ENCODE measurements at places on chromosomes 4 and X.

DNA sequence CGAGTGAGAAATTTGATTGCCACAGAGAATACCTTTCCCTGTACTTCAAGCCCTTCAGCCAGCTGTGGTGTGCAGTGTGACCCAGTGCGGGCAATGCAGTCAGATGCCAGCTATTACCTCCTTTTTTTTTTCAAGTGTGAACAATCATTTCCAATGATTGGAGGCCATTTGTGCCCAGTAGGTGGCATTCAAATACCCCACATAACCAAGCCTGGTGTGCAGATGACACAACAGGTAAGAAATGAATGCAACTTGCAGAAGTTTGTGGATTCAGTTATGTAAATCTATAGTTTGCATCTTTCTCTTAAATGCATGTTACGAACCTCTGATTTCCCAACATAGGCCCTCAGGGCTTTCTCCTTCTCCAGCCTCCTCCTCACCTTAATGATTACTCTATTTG, 98.0 kb downstream of the CLCN4 start:
- no peak for DNase-seq

GRCh38 chr4:36432586-36432985, 151.2 kb downstream of the DTHD1 start:
- no peak for DNase-seq

DNA sequence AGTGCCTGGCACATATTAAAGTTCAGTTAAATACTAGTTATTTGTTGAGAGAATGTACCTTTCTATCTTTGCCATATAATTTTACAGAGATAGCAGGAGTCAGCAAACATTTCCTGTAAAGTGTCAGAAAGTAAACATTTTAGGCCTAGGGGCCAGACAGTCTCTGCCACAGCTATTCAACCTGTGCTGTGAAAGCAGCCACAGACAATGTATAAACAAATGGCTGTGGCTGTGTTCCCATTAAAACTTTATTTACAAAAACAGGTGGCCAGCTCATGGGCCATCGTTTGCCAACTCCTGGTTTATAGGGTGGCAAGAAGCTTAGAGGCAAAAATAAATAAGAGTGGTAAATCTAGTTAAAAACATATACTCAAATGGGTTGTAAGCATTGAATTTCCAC, 34.0 kb upstream of the BRS3 start:
- DNase-seq, result no peak

DNA sequence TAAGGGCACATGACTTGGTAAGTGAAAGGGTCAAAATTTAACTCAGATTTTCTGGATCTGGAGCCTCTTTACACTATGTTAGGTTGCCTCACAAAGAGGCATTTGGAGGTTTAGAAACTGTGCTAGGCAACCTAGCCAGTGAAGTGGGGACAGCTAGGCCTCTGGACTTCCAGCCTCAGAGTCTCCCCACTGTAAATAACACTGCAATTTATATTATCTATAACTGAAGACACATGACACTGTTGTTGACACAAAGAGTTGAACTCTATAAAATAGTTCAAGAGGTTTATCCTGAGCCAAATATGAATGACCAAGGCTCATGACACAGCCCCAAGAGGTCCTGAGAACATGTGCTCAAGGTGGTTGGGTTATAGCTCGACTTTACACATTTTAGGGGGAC, 74.9 kb upstream of the IQCM start:
- DNase-seq, result no peak

DNA sequence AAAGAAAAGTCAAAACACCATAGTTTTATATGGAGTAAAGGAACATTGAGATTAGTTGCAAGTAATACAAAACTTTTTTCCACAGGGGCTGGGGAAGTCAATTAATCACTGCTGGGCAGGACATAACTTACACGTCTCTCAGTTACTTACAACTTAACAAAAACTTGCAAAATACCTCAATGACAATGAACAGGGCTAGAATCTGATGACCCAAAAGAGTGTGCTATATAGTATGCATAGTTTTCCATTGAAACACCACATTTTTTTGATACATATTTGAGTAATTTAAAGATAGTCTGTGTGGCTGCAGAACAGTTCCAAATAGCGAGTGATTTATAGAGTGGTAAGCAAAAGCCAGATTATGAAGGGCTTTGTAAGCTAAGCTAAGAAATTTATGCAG, 172.3 kb upstream of the TRPC5 start:
- no peak for DNase-seq

- DNase-seq, result peak; percentile 80
Measured at GRCh38 chrX:47619486-47620302, at the start of gene SYN1. Gene SYN1, minus strand, starts transcription at chrX:47619857. Its CDS starts 129 bp downstream, at chrX:47619728.

GRCh38 chr4:59841698-59842097, 1358.4 kb upstream of the ADGRL3 start:
- DNase-seq, result no peak

DNA sequence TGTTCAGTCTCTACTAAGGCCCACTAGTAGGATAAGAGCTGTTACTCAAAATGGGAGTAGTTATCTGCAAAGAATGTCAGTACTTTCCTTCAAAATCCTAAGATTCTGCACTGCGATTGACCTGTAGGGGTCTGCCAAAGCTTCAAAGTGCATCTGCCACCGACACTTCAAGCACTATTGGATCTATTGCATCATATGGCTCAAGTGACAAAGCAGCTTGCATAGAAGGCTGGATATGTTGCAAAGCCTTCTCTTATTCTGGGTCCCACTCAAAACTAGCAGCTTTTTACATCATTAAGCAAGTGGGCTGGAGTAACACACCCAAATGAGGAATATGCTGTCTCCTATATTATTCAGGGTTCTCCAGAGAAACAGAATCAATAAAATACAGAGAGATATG, 115.4 kb upstream of the EMCN start:
- no peak for DNase-seq

GRCh38 chrX:68934421-68934820, 105.6 kb downstream of the EFNB1 start:
- DNase-seq, result no peak

GRCh38 chr4:94508806-94509205, 57.1 kb downstream of the PDLIM5 start:
- no peak for DNase-seq

DNA sequence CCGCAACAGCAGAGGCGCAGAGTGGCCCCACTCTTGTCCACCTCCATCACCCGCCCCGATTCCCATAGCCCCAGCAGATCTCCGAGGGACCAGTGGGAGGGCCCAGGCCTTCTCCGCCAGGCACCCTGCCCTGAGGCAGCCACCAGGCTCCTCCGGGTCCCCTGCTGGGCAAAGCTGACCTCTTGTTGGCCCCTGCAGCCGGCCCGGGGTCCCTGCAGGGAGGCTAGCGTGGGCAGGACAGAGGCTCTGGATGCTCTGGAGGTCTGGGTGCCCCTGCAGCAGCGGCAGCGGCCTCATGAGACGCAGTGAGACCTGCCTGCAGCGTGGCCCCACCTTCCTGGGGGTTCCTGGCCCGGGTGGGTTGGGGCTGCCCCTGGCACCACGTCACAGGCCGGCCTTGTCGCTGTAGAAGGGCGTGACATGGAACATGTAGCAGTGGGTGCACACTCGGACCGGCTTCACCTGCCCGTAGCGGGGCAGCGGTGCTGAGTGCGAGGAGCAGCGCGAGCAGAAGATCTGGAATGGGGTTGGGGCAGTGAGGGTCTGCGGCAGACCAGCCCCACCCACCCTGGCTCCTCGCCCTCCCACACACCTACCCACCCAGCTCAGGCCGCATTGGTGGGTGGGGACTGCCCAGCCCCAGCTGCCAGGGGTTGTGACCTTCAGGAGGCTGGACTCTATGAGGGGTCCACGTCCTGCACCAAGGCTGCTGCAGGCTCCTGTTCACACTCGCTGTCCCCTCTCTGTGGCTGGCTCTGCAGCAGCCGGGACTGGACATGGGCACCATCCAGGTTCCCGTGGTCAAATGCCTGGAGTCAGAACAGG, 8.6 kb upstream of the MXD4 start:
- no peak for DNase-seq

DNA sequence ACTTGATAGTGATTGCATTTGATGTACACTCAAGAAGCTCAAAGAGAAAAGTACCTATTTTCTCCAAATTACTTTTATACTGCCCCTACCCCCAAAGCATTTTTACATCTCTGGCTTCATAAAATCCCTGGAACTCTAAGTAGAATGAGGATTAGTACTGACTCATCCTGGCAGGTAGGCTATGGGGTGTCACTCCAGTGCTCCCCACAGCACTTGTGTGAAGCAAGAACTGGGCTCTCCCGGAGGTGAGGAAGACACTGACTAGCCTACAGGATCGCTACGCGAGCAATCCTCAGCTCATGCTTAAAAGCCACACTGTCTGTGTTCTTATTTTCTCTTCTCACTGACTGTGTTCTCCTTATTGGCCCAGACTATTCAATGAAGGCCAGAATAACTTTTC, 90.4 kb upstream of the NDP start:
- DNase-seq, result no peak

- DNase-seq, result no peak
Measured at GRCh38 chrX:26442340-26442739, 226.4 kb downstream of the MAGEB5 start.

All from stimulated activated CD4-positive, alpha-beta T cell treated with anti-CD3 and anti-CD28 coated beads, Interleukin-2, amount 100 ng/mL, for 24 hours (primary cell).